ENCODE measurements at places on chromosomes 6 and 20.

DNA sequence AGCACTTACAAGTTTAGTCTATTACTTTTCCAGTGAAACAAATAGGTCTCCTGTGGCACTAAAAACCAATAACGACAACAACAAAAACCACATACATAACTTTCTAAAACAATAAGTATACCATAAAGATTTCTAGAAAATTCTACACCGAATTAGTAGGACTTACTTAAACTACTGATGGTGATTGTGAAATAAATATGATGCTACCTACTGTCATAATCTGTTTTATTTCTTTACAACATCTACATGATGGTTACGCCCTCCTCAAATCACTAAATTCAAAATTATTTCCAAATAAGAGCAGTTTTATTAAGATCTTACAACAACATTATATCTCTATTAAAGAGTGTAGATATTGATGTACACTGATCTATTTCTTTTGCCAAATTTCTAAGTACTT is 147.0 kb downstream of the DST start:
- no peak for DNase-seq

- no peak for DNase-seq
Measured at GRCh38 chr6:47187113-47187512, 122.6 kb downstream of the TNFRSF21 start.

GRCh38 chr6:140729521-140729920 is 1355.1 kb upstream of the CITED2 start:
- no peak for DNase-seq

DNA sequence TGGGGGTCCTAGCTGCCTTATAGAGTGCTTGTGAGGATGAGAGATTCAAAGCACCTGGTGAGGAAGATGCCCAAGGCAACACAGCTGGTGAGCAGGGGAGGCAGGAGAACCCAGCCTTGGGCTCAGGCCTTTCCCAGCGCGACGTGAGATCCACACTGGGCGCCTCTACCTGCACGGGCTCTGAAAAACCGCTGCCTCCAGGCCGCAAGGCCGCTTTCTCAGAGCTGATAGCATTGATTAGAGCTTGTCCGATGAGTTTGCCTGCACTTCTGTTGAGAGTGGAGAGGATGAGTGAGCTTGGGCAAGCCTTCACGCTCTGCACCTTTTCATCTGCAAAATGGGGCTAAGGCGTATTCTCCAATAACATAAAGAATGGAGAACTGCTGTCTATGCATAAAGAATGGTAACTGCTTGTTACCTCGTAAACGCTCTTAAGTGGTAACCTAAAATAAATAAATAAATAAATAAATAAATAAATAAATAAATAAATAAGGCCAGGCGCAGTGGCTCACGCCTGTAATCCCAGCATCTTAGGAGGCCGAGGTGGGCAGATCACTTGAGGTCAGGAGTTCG is 916 bp downstream of the PABPC1L start:
- DNase-seq: no peak

- DNase-seq: no peak
Measured at GRCh38 chr20:1323830-1324597, 4.9 kb downstream of the SDCBP2 start.

DNA sequence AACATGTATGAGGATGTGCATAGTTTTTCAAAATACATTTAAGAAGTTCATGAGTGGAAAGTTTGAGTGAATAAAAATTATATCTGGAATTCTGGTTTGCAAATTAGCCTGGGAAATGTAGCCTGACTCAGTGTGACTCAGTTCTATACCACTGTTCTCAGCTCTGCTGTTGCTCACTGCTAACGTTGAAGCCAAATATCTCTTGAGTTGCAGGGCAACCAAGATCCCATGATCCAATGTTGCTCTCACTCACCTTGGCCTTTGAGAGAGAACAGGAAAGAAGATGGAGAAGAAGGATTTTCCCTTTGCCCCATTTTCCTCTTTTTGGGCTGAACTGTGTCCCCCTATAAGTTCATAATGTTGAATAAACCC is 28.9 kb downstream of the PSMB9 start:
- no peak for DNase-seq

DNA sequence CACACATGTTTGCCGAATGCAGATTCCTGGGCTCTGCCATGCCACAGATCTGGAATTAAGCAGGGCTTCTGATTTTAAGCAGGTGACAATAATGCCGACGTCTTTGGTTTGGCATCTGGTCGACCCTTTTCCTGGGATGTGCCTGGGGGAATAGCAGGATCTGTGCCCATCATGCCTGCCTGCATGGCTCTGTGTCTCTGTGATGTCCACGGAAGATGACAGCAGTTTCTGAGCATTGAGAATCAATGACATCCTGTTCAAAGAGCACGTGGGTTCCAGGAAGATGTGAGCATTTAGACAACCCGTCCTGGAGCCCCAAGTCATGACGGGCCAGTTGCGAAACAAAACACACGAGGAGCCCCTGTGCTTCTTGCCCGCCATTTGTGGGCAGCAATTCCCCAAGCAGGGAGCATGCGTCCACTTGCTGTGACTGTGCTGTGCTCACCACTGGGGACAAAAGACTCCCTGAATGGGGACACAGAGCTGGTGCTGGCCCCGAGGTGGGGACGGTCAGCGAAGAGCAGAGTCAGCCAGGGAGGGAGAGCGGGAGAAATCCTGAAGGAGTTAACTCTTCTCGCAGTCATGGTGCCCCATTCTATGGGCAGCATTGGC is 110.1 kb downstream of the ERMARD start:
- DNase-seq: no peak

GRCh38 chr6:124433387-124434160 is 528.7 kb upstream of the RNF217 start:
- DNase-seq: no peak

DNA sequence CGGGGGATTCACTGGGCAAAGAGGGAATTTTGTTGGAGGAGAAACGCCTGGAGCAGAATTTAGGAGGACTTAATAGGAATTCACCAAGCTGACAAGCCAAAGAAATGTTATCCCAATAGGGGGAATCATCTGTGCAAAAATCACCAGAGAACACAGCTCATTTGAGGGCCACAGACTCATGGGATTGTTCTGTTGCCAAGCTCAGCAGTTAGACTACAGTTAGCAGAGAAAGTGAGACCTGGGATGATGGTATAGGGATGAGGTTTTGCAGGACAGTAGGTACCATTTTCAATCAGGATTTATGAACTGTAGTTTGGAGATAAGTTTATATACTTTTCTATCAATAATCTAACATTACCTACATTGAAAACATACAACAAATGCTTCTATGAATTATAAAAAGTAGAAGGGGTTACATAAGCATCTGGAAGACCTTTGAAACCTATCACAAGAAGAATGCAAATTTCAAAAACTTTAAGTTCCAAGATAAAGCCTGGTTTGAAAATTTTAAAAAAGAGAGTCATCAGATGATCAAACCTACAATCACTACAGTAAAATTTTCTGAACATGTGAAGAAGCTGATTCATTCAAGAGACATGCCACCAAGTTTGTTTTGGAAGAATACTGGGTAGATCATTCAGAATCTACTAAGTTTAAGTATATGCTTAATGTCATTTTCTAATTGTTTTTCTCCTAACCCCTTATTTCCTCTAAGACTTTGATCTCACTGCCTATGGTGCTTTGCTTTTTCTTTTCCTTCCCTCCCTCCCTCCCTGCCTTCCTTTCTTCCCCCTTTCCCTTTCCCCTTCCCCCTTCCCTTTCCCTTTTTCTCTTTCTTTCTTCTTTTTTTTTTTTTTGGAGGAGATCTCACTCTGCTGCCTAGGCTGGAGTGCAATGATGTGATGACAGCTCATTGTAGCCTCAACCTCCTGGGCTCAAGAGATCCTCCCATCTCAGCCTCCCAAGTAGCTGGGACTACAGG is 81.5 kb downstream of the KIF13A start:
- no peak for DNase-seq

DNA sequence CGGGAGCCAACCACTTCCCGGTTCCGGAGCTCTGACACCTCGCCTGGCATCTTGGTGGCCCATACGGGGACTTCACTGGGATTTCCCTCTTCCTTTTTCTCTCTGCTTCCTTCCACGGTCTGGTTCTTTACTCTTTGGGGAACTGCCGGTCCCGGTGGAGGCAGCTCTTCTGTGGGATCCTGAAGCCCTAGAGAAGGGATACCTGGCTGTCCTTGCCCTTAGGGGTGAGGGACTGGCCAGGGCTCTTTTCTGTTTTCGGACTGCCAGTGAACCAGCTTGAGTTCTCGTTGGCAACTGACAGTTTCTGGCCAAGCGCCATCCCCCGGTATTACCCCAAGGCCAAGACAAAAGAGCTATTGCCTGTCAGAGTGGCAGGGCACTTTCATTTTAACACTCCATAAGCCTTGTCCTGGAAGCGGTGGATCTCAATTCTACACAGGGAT is 880 bp upstream of the CPXM1 start:
- DNase-seq: no peak

DNA sequence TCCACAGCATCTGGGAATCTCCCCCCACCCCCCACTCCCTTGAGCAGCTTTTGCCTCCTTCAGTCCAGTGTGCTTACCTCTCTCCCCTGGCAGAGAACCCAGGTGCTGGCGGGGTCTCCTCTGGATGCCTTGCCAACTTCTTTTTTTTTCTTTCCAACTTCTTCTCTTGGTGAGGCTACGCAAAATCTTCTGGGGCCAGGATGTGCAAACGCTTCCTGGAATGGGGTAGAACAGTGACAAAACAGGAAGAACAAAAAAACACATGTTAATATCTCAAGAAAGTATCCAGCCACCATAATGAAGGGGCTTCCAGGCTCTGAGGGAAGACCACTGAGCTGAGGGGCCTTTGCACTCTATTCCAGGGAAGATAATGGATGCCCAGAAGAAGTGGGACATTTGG is 53.9 kb upstream of the DDR1 start:
- DNase-seq: no peak

DNA sequence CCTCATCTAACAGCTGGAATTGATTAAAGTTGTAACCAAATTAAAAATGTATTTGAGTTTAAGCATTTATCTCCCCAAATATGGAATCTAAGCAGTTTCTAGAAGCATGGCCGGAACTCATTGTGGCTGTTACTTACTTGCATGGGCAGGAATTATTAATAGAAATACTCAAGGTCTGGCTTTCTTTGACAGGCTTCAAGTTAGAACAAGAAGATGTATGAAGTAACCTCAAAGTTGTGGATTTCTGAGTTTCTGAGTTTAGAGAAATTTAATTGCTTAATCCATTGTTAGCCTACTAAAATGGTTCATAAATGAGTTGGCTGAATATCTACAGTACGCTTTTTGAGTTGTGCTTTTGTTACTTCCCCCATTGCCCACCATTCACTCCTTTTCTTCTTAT is 7.7 kb downstream of the CARMIL1 start:
- DNase-seq: no peak

GRCh38 chr6:115610696-115611095 is 450.0 kb downstream of the FRK start:
- DNase-seq: no peak

DNA sequence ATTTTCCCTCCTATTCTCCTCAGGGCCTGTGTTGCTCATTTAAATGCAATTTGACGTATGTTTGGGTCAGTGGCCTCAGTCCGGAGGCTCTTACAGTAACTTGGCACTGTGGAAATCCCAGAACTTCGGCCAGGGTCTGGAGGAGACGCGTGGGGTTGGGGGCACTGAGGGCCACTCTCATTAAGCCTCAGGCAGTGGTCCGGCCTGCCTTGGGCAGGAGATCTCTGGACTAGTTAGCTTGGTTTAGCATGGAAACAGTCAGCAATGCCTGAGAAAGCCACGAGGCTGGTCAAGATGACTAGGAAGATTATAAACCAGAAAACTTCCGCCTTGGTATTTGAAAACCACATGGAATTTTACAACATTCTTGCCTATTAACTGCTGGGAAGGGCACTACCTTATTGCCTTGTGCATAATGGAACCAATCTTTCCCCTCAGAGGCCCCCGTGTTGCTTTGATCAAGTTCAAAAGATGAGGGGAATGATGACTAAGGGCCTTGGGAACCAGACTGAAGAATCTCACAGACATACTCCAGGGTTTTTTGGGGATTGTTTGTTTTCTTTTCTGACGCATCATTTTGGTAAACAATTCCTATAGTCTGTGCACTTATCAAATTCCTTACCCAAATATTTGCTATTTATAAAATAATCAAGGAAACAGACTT is 206.0 kb upstream of the PREP start:
- peak; percentile 97 for DNase-seq

GRCh38 chr6:24486065-24486464 is 3.3 kb downstream of the GPLD1 start:
- no peak for DNase-seq

GRCh38 chr6:97292671-97293070 is 9.7 kb upstream of the MMS22L start:
- DNase-seq: no peak

DNA sequence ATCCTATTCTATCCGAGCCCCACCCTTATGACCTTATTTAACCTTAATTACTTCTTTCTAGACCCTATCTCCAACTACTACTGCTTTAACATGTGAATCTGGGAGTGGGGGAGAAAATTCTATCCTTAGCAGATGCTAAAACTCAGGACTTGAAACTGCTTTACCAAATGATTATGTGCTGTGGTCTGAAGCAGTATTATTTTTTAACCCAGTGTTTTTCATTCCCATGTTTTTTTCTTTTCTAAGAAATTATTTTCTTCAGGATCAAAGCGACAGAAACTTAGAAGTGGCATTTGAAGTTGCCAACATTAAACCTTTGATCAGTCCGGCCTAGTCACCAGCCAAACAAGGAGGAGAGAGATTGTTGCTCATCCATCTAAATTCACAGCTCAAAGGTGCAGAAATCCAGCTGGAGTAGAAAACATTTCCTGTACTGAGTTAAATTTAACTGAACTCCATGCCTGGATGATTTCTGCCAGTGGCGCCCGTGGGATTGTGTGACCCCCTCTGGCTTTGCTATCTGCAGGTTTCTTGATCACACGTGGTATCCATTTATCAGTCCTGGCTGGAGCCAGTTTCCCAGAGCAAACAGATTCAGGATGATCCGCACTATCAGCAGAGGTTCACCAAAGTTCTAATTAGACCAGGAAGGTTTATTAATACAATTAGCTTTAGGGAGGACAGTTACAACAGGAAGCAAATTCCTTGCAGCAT is 300.5 kb downstream of the PLCB1 start:
- no peak for DNase-seq

Measured in AG09319 (cell line).